CD4-positive, alpha-beta T cell treated with Interleukin-10 for 1 hour (primary cell): ENCODE measurements at places on chromosomes 12 and 14.

GRCh38 chr12:115623764-115624334, 653.6 kb downstream of the MED13L start:
- no peak for DNase-seq

GRCh38 chr14:96962337-96962736, 165.2 kb downstream of the VRK1 start:
- DNase-seq, result peak; percentile 56

GRCh38 chr14:70771781-70772212, 37.5 kb downstream of the MAP3K9 start:
- DNase-seq, result no peak

- DNase-seq, result no peak
These were observed 53.3 kb upstream of the CISTR start for GRCh38 chr12:53805067-53805466.

- no peak for DNase-seq
These were observed 60.3 kb upstream of the TBPL2 start for GRCh38 chr14:55500708-55501107.

DNA sequence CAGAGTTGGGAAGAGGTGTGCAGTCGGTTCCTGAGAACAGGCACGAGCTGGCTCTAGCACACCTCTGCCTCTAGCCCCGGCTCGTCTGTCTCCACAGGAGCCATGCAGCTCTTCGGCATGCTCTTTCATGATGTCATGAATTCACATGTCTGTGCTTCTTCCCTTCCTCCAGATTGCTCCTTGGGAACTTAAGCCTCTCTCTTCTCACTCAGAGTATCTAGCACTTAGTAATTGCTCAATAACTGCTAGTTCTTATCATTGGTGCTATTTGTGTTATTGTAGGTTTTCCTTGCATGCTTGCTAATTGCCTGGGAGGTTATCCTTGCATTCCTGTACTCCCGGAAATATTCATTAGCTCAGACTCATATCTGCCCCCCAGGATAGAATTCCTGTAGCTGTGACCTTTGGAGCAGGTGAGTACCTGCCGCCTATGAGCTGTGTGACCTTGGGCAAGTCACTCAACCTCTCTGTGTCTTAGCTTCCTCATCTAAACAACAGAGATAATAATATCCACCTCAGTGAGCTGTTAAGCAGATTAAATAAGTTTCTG, 19.5 kb downstream of the FAM181A start:
- DNase-seq, result no peak
